CD4-positive, alpha-beta T cell treated with Interleukin-12 subunit alpha and Interleukin-12 subunit beta, for 1 hour (primary cell): ENCODE measurements at places on chromosomes 4 and X.

- DNase-seq = no peak
Measured at GRCh38 chrX:31190221-31190975, 118.6 kb upstream of the FTHL17 start.

DNA sequence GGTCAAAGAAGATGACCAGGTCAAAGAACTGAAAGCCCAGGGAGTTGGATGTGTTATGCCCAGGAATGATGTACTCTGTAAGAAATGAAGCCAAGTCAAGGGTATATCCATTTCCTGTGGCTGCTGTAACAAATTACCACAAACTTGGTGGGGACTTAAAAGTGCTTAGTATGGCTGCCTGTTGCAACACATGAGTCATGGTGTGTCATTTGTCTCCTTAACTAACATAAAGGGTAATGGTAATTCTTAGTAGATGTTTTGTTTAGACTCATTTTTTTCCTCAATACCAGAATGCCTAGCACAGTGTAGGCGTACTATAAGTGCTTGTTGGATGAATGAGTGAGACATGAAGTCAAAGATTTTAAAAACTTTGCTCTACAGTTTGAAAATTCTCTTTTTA lies 45.7 kb downstream of the SYTL5 start:
- DNase-seq = no peak

GRCh38 chr4:139655116-139655515 lies 10.5 kb upstream of the MGST2 start:
- DNase-seq = no peak

DNA sequence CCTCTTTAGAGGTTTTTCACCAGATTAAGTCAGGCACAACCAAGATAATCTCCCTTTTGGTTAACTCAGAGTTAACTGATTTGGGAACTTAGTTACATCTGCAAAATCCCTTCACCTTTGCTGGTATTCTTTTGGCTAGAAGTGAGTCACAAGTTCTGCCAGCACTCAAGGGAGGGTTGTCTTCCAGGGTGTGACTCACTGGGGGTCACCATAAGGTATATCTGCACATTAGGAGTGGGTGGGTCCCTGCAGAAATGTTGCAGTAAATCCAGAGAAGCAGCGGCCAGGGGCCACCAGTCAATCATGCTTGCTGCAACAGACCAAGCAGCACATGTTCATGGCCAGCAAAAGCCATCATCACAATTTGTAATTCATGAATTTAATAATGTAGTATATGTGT lies 59.8 kb upstream of the MAML3 start:
- DNase-seq = no peak

- no peak for DNase-seq
Measured at GRCh38 chr4:86825511-86825910, 23.7 kb downstream of the SLC10A6 start.

DNA sequence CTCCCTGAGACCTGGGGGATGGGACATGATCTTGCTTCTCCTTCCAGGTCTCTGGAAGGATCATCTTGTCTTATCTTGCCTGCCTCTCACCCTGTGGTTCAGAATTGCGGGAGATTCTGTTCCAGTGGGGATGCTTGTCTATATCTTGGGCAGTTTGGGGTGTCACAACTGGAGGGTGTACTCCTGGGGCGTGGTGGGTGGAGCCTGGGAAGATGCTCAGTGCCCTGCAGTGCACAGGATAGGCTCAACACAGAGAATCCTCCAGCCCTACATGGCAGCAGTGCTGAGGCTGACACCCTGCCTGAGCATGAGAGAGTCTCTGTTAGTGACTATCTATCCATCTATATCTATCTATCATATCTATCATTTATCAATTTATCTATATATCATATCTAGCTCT lies 7.7 kb downstream of the P2RY8 start:
- DNase-seq = no peak

GRCh38 chr4:23931489-23931830 lies 41.6 kb upstream of the PPARGC1A start:
- no peak for DNase-seq

DNA sequence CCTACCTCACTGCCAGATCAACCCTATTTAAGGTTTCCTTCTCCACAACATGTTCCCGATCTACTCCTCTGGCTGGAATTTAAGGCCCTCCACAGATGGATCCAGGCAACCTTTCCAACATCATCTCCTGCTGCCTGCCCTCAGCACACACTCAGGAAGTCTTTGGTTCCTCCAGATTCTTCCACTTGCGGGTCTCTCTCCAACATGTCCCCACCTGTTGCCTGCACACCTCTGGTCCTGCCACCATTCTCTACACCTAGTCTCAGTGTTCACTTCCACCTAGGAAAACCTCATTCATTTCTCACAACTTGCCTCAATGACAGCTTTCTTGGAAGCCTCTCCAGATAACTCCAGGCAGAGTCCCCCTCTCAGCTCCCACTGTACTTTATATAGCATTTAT lies 80.1 kb downstream of the RTL5 start:
- DNase-seq = no peak

DNA sequence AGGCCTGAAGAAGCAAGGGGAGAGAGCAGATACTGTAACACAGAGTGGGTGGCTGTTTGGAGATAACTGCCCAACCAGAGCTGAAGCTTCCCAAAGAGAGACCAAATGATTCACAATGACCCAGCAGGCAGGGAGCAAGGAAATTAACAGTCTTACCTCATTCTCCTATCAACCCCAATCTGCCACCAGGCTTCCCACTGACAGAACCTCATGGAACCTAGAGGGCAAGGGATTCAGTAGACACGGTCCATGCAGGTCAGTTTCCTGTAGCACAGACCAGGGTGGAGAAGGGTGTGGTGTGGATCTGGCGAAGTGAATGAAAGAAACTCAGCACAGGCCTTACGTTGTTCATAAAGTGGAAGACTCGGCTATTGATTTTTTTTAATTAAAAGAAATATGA lies 60.7 kb upstream of the ALB start:
- DNase-seq = no peak

DNA sequence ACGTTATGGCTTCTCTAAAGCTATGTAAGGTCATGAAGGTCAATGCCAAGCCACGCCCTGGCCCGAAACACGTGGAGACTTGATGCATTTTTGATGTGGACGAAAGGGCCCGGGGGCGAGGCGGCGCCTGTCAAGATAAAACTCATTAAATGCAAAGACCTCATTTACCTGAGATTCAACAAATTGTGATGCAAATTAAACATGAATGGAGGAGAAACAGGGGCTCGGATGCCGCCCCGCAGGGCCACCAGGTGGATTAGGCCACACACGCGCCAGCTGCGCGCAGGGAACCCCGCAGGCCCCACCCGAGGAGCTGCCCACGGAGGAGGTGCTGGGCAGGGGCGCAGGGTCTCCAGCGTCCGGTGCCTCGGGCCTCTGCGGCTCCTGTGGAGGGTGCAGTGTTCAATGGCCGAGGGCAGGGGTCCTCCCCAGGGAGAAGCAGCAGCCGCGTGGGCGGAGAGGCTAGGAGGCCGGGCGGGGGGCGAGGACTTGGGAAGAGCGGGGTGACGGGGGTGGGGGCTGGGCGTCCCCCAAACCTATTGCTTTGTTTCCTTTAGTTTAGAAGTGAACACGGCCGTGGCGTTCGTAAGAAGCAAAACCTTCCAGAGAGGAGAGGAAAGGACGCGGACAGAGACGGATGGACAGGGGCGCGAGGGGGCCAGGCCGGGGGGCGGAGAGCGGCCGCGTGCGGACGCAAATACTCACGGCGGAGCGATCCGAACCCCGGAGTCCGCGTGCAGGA lies 40.4 kb downstream of the CPLX1 start:
- no peak for DNase-seq

DNA sequence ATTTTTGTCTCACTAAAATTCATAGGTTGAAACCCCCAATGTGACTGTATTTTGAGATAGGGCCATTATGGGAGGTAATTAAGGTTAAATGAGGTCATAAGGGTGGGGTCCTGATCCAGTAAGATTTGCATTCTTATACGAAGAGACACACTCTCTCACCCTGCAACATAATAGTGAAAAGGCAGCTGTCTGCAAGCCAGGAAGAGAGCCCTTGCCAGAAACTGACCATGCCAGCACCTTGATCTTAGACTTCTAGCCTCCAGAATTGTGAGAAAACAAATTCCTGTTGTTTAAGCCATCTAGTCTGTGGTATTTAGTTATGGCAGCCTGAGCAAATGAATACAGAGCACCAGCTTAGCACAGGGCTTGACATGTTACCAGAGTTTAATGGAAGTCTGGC lies 17.5 kb upstream of the IGSF1 start:
- no peak for DNase-seq

GRCh38 chr4:156676116-156676851 lies 295.3 kb downstream of the PDGFC start:
- DNase-seq = no peak

- DNase-seq = no peak
Measured at GRCh38 chrX:24928114-24928513, 87.7 kb downstream of the ARX start.

GRCh38 chr4:100208964-100209363 lies 18.7 kb upstream of the DDIT4L start:
- DNase-seq = no peak

- DNase-seq = peak; percentile 11
Measured at GRCh38 chr4:88737307-88737941, 39.8 kb upstream of the NAP1L5 start.

- no peak for DNase-seq
Measured at GRCh38 chr4:155878611-155879010, 12.5 kb upstream of the ASIC5 start.

DNA sequence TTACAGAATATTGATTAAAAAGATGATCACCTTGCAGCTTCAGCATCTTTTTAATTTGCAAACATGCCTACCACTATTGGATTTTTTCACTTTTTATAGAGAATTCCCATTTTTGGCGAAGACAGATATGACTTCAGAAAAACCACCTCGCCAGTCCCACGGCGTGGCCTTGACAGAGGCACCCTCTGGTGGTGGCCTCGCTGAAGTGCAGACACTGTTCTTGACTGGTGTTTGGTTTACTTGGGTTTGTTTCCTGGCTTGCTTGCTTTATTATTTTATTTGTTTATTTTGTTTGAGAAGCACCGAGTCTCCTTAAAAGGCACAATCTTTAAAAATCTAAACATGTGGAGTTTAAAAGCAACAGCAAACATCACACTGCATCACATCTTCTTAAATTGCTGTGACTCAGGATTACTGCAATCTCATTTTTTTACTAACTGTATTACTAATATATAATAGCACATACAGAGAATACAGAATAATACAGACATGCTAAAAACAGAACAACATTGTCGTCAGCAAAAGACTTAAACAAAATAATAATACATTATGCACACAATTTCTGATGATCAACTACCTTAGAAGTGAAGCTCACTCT lies 13.1 kb upstream of the AMTN start:
- DNase-seq = peak; percentile 46

GRCh38 chr4:14792702-14793227 lies 209.5 kb upstream of the CPEB2 start:
- no peak for DNase-seq

DNA sequence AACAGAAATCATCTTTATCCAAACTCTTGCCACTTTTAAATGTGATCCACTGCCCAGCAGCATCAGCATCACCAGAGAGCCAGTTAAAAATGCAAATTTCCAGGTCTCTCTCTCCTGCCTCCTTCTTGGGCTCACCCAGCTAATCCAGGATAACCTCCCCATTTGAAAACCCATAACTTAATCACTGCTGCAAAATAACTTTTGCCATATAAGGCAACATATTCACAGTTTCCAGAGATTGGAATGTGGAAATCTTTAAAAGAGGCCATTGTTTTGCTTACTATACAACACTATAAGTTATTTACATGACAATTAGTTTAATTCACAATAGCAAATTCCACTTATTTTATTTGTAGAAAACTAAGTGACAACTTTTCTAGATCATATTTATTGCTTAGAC lies 4.8 kb upstream of the EXOSC9 start:
- DNase-seq = no peak

DNA sequence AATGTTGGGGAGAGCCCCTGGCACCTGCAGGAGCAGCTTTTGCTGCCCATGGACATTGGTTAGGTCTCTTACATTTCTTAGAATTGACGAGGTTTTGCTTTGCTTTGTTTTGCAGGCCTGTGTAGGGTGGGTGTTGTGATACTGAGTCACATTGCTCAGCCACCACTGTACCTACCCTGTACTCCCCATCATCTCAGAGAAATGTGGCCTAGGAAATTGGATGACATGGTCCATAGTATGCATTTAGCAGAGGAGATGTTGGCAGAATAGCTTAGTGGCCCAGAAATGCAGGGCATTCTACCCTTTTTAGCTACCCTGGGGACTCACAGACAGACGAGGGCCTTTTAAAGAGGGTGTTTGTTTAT lies 43.7 kb downstream of the IL21 start:
- no peak for DNase-seq

- DNase-seq = no peak
Measured at GRCh38 chr4:106987311-106987710, 48.8 kb downstream of the DKK2 start.

DNA sequence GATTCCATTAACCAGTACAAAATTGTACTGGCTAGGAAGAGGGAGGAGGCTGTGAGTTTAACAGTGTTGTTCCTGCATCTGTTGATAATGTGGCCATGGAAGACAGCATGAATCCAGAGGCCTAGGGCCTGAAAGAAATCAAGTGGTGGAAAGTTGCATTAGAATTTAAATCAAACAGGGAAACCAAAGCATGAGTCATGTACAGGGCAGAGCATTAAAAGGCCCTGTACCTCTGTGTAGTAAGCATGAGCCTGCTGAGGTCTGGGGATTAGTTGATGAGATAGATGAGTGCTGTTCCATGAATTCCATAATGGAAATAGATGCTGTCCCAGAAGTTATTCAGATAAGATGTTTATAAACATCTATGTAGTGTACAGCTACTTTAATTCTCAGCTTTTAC lies 58.3 kb downstream of the MID1IP1 start:
- DNase-seq = no peak

GRCh38 chrX:9844936-9845577 lies 58.8 kb downstream of the SHROOM2 start:
- no peak for DNase-seq

GRCh38 chr4:27020203-27020602 lies 159.6 kb downstream of the STIM2 start:
- DNase-seq = no peak

GRCh38 chr4:13567125-13567524 lies 22.8 kb upstream of the NKX3-2 start:
- DNase-seq = no peak

GRCh38 chr4:7295911-7296660 lies 103.7 kb downstream of the SORCS2 start:
- no peak for DNase-seq
